ENCODE measurements at places on chromosomes 3 and 15.

DNA sequence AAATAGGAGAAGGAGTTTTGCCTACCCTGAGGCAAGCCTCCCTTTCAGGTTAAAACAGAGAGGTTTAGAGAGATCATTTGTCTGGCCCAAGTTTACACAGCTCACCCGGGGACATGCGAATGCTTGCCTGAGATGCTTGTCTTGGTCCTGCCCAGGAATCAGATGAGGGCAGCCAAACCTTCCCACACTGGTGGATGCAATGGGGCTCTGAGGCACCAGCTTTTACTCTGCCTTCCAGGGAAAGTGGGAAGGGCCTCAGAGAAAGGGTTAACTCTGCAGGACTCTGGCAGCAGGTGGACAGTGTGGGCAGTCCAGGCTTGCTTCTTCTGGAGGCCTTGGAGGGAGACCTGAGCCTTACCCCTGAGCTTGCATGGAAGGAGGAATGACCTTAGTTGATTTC lies 90.0 kb downstream of the LRRK1 start:
- DNase-seq, result no peak

DNA sequence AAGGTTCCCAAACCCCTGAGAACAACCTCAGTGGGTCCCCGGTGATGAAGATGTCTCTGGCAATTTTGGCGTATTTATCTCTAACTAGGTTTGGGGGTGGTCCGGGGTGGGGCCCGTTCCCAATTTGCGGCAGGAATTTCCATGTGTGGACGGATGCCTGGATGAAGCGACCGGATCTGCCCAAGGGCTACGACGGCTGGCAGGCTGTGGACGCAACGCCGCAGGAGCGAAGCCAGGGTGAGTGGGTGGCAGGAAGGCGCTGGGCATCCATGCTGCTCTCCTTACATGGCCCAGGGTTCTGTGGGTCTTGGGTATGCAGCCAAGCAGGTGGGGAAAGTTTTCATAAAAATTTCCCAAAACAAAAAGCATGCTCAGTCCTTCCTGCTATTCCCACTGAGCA lies 29.3 kb downstream of the TGM4 start:
- no peak for DNase-seq

DNA sequence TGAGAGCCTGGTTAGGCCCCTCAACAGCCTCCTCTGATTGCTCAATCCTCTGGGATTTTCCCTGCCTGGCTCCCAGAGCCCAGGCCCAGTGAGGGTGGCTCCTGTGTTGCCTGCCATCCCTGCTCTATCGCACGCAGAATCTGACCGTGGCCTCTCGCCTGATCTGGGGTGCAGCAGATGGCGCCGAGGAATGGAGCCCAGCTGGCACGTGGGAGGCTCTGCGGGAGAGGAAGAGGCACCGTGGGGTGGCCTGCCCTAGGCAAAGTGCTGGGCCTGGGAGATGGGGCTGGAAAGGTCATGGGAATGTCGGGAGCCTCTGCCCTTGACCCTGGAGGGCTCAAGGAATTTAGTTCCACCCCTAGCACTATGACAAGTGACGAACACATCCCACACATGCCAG lies 10.3 kb downstream of the SV2B start:
- DNase-seq, result no peak

GRCh38 chr3:139269984-139270383 lies 73.8 kb upstream of the MRPS22 start:
- no peak for DNase-seq

GRCh38 chr15:69484837-69485236 lies 32.2 kb downstream of the RPLP1 start:
- no peak for DNase-seq

DNA sequence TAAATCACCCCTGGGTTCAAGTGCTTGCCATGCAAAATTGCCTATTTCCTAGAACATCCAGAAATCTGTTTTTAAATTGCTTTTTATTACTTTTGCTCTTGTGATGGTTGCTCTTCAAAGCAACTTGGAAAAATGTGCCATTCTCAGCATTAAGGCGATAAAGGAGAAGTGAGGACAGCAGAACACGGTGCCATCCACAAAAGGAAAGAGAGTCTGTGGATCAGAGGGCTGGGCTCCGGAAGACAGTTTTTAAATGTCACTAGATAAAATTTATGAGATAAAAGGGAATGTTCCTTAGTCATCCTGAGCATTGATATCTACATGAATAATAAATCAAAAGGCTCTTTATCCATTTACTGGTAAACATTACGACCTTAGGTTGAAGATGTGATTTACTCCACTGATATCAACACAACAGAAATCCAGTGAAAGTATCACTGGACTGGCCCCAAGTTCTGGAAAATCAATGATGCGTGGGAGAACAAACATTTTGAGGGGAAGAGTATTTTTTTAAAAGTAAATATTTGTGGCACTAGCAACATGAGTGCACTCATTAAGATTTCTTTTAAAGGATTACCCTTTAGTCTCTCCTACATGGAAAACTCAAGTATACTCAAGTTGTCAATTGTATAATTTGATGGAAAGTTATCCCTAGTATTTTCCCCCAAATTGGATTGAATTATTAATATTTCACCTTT lies 554.7 kb downstream of the FHIT start:
- DNase-seq, result no peak

GRCh38 chr15:80105193-80105592 lies 45.7 kb downstream of the ZFAND6 start:
- DNase-seq, result no peak

DNA sequence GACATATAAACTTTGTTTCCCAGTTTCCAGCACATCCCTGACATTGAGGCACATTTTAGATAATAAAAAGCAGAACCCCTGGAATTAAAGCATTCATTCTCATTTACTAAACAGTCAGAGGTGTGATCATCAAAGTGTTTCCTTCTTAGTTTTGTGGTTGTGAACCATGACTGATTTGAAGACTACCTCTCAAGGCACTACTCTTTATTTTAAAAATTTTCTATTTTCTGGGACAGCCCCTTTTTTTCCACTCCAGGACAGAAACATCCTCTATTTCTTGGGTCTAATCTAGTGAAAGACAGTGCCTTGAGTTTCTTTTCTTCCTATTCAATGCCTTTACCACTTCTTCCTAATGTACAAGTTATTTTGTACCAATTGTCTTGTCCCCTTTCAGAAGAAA lies 5.2 kb downstream of the SST start:
- DNase-seq, result no peak
